Activated CD4-positive, alpha-beta T cell treated with anti-CD3 and anti-CD28 coated beads for 36 hours (primary cell): ENCODE measurements at places on chromosomes 5 and 9.

DNA sequence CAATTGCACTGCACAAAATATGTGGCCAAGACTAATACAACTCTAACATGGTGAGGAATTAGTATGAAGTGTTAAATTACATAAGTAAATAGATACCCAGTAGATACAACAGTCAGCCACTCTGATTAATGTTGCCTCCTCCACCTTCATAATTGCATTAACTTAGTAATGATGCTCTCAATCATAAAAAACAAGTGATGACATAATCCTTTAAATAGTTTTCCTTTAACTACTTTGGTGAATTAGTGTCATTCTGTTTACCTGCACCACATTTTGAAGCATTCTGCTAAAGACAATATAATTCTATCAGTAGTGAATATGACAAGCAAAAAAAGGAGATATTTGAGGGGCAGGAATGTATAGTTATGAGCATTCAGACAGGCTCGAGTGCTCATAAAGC is 265.9 kb upstream of the SLC24A2 start:
- no peak for DNase-seq

- DNase-seq, result no peak
These were observed 110.2 kb downstream of the FER start for GRCh38 chr5:108857905-108858304.

GRCh38 chr9:135928731-135929655 is 21.6 kb upstream of the CAMSAP1 start:
- no peak for DNase-seq

- no peak for DNase-seq
These were observed at the start of gene HRCT1 for GRCh38 chr9:35905912-35906679. Gene HRCT1 (plus strand): TSS chr9:35906202. CDS start chr9:35906288, 86 bp downstream.

DNA sequence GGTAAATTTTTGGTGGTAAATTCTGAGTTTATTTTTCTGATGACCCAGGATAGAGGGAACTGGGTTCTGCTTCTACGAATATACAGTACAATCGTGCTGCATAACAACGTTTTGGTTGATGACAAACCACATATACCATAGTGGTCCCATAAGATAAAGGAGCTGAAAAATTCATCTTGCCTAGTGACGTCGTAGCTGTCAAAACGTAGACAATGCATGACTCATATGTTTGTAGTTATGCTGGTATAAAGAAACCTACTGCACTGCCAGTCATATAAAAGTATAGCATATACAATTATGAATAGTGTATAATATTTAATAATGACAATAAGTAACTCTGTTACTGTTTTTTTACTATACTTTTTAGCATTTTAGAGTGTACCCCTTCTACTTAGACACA is 244.0 kb downstream of the GAS1 start:
- DNase-seq, result no peak

DNA sequence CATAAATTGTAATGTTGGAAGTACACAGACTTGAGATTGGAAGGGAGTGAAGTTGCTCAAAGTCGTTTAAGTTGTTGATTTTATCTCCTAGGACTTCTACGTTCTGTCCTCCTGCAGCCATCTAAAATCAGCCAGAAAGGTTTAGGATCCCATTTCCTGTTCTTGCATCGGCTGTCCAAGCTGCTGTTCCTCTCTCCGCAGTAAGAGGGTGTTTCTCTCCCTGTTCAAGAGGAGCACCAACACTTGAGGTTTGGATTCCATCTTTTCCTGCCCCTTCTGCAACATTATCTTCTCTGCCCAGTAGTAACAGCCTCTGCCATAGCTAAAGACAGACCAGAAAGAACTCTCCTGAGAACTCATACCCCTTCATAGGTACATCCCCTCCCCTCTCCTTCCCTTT is 373.4 kb downstream of the GADD45G start:
- DNase-seq, result no peak

- DNase-seq, result no peak
These were observed 131.2 kb downstream of the ATP10B start for GRCh38 chr5:160720822-160721221.

DNA sequence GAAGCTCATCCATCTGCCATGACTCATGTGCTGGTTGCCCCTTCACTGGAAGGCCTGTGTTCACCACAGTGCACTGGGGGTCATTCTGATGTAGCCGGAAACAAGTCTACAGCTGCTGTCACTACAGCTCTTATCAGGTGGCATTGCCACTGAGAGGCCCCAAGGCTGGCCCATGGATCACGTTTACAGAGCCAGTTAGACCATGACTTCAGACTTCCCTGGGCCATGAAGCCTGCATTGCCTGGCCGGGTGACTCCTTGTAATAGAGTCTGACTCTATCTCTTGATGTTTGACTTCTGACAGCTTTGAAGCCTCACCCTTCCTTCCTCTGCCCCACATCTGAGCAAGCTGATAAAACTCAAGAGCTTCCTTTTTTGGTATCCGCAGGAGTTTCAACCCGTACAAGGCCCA is 473.5 kb upstream of the DAP start:
- peak; percentile 6 for DNase-seq

- DNase-seq, result no peak
These were observed 117.0 kb downstream of the DCP2 start for GRCh38 chr5:113093558-113093957.

- DNase-seq, result no peak
These were observed 217.8 kb upstream of the TMEM161B start for GRCh38 chr5:88486431-88486830.

- no peak for DNase-seq
These were observed 143.3 kb downstream of the RAPGEF6 start for GRCh38 chr5:131491749-131492148.

DNA sequence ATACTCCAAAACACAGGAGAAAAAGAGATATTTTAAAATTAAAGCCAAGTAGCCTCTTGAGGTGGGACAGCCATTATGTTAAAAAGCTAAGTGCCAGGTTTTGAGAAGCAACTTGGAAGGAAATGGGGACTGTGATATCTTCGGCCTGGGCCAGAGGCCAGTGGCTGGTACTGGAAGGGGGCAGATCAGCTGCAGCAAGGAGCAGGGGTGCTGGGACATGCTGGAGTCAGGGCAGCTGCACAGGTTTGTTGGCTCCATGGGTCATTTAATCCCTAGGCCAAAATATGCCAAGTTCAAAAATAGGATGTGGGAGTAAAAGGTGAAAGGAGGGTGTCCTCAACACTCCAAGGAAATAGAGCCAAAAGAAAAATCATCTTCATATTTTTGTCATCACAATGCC is 30.0 kb downstream of the ADRB2 start:
- DNase-seq, result no peak

- no peak for DNase-seq
These were observed 125.5 kb upstream of the NFIL3 start for GRCh38 chr9:91549177-91549576.

DNA sequence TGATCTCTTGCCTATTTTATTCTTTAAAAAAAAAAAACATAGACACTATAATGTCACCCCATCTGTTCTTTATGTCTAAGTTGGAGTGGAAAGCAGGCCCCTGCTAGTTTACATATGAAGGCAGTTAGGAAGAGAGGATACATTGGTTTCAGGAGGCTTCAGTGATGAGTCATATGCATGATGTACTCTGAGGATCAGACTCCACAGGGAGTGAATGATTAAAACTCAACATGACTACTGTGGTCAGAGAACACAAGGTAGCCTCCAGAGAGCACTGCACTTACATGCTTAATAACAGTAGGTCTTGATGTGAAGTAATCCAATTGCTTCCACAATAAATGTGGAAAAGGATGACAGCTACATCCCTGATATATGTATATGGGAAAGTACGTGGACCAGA is 22.7 kb upstream of the FSTL4 start:
- DNase-seq, result no peak

DNA sequence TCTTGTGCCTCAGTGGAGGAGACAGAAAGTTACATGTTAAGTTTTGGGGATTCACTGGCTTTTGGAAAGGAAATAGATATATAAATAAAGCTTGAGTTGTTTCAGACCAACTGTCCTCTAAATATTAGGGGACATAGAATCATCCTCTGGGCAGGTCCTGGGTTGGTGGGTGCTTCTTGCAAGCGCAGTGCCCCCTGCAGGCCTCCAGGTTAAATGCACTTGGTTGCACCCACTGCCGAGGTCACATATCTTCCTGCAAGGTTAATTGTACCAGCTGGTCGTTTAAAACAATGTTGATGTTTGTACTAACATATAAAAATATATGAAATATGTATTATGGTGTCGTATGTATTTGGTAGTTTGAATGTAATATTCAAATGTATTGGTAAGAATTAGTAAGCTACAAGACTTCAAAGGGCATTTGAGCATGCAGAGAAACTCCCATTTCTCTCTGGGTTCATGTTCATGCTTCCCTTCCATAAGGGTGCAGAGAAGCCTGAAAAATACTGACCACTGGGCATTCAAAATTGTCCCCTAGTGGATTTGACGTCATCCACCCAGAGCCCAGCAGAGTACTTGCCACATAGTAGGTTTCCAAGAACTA is 87.0 kb downstream of the ZNF618 start:
- DNase-seq, result peak; percentile 69

DNA sequence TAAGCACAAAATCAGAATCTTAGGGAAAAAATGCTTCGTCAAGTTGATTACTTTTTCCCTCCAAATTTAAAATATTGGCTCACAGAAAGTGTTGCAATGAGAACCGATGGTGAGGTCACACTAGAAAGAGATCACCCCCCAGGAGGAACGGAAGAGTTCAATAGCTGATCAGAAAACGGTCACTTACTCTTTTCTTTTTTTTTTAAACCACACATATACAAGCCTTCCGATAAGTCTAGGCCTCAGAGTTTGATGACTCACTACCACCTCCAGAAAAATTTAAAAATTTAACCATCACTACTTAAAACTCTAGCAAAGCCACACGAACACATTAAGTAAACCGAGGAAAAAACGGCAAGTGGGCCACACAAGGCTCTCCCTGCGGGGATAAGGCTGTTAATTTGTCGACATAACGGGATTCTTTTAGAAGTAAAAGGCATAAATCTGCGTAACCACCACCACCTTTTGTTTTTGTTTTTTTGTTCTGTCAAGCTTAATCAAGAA is 1.2 kb downstream of the SURF4 start:
- peak; percentile 54 for DNase-seq

GRCh38 chr5:122902263-122902662 is 56.9 kb downstream of the SNX24 start:
- DNase-seq, result no peak

GRCh38 chr5:170297589-170298462 is at the start of gene LCP2:
Gene LCP2 (minus strand): TSS chr5:170297777. CDS start chr5:170297611, 166 bp downstream.
- peak; percentile 72 for DNase-seq

GRCh38 chr5:126265917-126266316 is 157.3 kb upstream of the GRAMD2B start:
- DNase-seq, result no peak

DNA sequence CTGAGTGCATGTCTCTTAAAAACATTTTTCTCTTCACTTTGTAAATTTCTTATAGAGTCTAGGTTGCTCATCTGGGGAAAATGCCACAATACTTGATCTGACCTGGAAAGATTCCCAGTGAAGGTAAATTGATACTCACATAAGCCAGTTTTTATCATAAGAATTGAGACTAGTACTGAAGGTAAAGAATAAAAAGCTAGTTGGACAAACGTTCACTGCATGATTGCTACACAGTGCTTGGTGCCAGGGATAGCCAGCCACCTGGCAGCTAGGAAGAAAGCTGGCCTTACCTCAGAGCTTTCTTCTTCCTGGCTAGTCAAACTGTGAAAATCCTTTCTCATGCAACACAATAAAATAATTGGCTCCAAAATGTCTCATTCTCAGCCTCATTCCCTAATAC is 77.1 kb downstream of the MUSK start:
- DNase-seq, result no peak

DNA sequence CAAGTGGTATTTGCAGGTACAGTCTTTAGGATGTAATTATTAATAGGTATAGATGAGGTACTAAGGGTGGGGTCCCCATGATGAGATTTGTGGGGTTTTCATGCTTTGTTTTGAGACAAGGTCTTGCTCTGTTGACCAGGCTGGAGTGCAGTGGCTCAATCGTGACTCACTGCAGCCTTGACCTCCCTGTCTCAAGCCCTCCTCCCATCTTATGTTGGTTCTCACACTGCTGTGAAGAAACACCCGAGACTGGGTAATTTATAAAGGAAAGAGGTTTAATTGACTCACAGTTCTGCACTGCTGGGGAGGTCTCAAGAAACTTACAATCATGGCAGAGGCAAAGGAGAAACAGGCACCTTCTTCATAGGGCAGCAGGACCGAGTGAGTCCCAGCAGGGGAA is 217.5 kb downstream of the CDK5RAP2 start:
- DNase-seq, result no peak

GRCh38 chr5:73856997-73857396 is 231.0 kb downstream of the ARHGEF28 start:
- DNase-seq, result no peak

- DNase-seq, result no peak
These were observed 92.7 kb upstream of the HAND1 start for GRCh38 chr5:154570572-154571324.

- no peak for DNase-seq
These were observed 25.4 kb downstream of the ABLIM3 start for GRCh38 chr5:149166591-149167100.

DNA sequence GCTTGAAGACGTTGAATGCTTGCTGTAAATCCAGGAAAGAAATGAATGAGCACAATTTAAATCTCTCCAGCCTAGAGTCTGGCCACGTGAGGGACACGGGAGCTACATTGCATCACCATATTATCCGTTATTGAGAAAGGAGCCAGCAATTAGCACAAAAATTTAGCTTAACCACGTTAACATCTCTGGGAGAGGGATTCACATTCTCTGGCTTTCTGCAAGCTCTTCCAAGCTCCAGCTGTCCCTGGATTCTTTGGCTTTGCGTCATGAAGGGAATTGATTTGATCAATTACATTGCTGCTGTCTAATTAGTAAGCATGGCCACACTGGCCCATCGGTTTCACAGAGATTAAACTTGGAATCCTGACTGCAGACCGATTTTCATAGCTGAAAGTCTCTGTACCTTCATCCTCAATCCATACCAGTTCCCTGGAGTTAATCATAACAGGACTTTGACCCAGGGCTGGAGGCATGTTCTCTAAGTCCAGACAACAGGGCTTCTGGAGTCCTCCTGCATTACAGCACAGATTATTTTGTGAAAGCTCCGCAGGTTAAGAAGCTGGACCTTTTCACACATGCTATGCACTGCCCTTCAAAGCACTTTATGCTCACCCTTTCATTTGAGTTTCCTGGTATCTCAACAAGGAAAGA is 31.6 kb downstream of the ADRA1B start:
- DNase-seq, result no peak

DNA sequence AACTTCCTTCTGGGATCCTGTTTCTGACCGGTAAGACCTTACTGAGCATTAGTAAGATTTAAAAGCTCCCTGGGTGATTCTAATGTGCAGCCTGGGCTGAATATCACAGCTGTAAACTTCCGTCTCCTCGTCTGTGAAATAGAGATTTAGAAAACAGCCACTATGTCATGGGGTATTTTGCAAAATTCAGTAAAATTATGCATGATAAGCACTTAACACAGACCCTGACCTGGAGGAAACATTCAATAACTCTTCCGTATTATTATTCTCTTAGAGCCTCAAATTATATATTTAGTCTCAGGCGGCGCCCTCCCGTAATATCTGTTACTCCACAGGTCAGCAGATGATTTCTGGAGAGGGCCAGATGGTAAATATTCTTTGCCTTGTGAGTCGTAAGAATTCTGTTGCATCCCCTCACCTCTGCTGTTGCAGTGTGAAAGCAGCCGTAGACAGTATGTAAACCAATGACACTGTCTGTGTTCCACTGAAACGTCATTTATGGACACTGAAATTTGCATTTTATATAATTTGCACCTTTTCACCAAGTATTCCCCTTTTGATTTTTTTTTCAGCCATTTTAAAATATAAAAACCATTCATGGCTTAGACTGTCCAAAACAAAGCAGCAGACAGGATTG is 39.2 kb upstream of the RARS1 start:
- DNase-seq, result no peak
